Kidney (tissue), 22 donors: ENCODE measurements at places on chromosomes 6 and 20.

GRCh38 chr6:46103441-46104115, 26.2 kb upstream of the ENPP4 start:
- no peak for DNase-seq

DNA sequence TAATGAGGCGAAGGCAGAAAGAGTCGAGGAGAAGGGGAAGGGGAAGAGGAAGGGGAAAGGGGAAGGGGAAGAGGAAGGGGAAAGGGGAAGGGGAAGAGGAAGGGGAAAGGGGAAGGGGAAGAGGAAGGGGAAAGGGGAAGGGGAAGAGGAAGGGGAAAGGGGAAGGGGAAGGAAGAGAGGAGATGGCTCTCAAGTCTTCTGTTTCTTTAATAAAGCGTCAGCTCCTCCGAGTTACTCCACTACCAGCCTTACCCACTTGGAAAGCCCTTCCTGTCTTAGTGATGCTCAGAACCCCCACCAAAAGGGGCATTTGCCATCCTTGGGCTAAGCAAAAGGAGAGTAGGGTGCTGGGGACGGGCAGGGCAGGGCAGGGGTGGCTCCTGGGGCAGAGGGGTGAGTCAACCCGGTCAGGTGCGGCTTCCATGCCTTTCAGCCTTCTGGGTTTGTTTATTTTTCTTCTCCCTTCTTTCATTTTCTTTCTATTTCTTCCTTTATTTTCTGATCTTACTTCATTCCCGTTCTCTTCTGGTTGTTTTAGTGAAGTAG, 476 bp upstream of the CLIC5 start:
- DNase-seq, result no peak

GRCh38 chr6:125789576-125790357, 993 bp upstream of the NCOA7 start:
- peak; percentile 69 for DNase-seq

DNA sequence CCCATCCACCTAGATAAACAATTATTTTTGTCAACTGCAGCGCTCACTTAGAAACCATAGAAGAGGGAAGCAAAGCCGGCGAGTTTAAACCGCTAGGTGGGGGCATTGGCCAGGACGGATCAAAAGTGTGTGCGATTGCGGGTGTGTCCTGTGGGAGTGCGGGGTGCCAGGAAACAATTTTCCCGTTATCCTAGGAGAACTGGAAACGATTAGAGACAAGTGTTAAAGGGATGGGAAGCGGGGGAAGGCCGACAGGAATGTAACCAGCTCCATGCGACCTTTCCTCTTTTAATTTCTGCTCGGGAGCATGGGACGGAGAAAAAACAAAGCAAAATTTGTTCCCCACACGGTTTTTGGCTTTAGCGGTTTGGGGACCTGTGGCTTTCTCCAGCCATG, 2.8 kb upstream of the HTR1B start:
- DNase-seq, result peak; percentile 79
